ENCODE measurements at places on chromosomes 4 and X.

DNA sequence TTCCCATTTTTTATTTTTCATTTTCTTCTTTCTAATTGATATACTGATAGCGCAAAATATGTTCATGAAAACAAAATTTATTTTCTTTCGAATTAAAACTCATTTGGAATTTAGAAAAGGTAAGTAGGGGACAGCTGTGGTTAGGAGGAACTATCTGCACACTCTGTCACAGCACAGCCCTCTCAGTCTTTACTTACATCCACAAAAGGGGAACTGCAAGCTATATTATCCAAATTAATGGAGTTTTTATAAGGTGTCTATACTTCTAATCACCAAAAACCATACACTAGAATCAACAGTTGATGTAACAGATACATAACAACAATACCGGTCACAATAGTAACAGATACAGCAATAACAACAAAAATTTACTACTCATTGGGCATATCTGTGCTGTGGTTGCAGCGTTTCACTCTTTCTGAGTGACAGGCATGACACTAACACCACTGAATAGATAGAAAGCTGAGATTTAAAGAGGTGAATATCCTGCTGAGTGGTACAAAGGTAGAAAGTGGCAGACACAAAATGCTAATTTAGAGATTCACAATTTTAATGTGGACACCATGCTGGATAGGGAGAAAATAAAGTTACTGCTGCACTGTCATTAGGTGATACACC, 160.7 kb downstream of the PPP3CA start:
- no peak for DNase-seq

- no peak for DNase-seq
These were observed 23.1 kb upstream of the PLK4 start for GRCh38 chr4:127857641-127858040.

GRCh38 chr4:110620691-110621327, 2.1 kb downstream of the PITX2 start:
- DNase-seq: no peak

GRCh38 chr4:111046811-111047210, 423.9 kb upstream of the PITX2 start:
- DNase-seq: no peak

GRCh38 chrX:37986893-37987292, 19.5 kb upstream of the SYTL5 start:
- DNase-seq: no peak

DNA sequence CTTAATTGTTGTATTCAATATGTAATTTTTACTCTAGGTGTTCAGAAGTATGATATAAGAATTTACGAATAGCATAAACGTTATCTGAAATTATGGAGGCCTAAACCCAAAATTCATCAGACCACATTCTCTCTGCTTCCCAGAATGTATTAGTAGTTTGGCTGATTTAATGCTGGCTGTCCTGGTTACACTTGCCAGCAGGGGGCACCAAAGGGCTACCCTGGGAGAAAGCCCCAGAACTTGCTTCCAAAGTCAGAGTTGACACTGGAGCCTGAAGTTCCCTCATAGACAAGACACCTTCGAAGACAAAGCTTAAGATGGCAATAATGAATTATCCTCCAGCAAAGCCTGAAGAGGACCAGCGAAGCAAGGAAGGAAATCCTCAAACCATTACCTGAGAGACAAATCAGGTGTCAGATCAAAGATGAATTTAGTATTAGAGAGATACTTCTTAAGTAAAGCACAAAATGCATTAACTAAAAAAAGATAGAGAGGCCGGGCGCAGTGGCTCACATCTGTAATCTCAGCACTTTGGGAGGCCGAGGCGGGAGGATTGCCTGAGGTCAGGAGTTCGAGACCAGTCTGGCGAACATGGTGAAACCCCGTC, 11.3 kb upstream of the ANOS1 start:
- DNase-seq: peak; percentile 42

DNA sequence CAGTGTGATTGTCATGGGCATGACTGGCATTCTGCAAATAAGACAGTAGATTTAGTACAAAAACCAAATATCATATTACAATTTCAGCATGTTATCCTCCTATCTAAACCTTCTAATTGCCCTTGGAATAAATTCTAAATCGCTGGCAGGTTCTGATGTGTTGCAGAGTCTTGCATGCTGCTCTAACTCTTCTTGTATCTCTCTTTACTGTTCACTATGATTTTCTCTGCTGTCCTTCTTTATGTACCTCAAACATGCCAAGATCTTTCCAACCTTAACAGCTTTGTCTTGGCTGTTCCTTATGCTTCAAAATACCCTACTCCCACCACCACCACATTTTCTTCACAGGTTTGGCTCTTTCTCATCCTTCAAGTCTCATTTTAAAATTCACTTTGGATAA, 43.0 kb upstream of the KCNIP4 start:
- DNase-seq: no peak

DNA sequence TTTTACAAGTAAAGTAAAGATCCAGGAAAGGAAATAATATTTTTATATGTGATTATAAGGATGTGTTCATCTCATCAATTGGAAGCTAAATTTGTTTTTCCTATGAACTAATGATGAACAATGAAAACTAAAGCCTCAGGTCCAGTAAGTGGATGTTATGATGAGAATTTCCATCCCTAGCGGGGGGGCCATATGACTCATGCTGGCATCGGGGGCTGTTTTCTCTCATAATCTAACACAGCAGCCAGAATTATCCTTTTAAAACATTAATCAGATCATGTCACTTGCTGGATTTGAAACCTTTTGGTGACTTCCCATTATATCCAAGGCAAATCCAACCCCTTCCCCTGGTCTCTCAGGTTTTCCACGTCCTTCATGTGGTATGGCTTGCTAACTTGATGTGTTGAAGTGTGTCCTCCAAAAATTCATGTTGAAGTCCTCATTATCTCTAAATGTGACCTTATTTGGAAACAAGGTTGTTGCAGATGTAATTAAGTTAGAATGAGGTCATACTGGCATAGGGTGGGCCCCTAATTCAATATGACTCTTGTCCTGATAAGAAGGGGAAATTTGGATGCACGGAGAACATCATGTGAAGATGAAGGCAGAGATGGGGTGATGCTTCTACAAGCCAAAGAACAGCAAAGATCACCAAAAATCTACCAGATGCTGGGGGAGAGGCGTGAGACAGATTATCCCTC, 96.8 kb downstream of the AKAP4 start:
- no peak for DNase-seq

DNA sequence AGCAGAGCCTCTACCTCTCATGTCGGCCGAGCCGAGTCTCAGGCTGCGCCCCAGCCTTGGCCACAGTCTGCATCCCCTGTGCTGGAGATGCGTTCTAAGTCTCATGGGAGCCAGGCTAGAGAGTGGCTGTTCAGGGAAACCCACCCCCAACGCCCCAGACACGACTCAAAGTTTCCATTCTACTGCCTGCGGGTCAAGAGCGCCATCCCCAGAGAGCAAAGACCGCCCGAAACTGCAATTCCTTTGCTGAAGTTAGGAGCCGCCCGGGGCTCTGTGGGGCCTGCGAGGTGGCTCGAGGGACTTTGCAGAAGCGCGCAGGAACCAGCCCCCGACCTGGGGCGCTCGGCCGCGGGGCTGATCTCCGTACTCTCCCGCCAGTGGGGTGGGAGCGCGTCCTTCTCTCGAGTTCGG, 10.0 kb upstream of the ELF4 start:
- DNase-seq: peak; percentile 71

GRCh38 chr4:146334862-146335449, 120.6 kb downstream of the REELD1 start:
- DNase-seq: no peak

GRCh38 chr4:13396161-13396560, 88.0 kb downstream of the RAB28 start:
- no peak for DNase-seq

DNA sequence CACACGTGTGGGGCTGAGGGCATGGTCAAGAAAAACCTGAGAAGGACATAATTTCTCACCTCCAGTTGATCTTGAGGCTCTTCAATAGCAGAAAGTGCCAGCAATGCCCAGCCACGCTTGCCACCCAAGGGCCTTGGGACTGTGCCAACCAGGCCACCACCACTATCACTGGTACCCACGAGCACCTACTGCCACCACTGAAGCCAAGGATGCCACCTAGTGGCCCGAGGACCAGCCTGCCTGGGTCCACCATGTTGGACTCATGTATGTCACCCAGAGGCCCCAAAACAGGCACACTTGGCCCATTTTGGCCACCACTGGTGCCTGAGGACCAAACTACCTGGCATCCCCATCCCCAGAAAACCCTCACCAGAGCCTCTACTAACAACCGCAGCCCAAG, 191.8 kb downstream of the ADAM29 start:
- DNase-seq: peak; percentile 7

- peak; percentile 35 for DNase-seq
These were observed 663 bp downstream of the CXorf38 start for GRCh38 chrX:40646489-40647306.

DNA sequence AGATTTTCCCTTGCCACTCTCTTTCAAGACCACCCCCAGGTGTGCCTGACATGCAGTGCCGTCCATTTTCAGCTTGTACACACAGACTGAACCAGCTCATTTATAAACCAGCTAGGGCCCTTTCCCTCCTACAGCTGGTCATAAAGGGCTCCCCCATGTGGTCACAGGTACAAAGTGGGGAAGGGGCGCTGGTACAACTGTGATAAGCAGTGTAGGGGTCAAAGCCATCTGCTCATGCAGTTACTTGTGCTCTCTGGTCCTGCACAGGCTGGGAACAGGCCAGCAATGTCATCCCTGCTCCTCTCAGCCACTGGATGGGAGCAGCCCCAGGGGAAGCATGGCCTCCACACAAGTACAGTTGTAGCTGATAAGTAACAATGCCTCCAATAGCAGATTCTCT, 20.6 kb downstream of the GABRQ start:
- no peak for DNase-seq

- no peak for DNase-seq
These were observed 29.7 kb downstream of the SYNPO2 start for GRCh38 chr4:118918388-118918787.

DNA sequence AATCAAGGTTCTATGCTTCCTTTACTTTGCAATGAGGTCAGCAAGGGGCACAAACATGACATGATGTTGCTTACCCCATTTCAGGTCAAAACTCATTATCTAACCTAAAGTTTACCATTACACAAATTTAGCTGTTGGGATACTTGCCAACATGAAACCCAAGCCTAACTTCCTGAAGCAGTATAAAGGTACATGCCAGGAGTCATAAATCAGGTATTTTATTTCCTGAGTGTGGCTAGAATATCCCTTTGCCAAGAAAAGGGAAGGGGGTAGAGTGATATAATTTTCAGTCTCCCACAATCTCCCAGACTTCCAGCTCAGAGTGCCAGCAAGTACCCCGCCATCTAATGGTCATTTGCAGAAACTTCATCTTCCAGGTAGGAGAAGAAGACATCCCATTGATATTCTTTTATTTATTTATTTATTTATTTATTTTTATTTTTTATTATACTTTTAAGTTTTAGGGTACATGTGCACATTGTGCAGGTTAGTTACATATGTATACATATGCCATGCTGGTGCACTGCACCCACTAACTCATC, 136.6 kb downstream of the NEXMIF start:
- DNase-seq: peak; percentile 24

DNA sequence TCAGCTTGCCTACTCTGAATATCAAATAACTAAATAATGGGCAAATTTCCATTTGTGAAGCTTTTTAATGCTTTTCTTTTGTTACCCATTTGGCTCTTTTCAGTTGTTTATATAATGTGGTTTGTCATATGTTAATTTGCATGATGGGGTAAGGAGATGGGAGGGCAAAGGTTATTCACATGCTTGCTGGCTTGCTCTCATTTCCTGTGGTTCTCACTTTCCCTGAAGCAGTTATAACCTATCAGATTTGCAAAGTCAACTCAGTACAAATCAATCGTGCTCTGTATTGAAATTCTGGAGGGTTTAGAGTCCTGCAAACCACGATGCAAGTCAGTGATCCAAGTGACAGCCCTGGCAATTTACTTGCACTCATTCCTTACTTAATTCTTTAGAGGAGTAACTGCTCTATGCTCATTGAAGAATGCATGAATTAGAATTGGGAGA, 711.2 kb downstream of the ADGRL3 start:
- no peak for DNase-seq

DNA sequence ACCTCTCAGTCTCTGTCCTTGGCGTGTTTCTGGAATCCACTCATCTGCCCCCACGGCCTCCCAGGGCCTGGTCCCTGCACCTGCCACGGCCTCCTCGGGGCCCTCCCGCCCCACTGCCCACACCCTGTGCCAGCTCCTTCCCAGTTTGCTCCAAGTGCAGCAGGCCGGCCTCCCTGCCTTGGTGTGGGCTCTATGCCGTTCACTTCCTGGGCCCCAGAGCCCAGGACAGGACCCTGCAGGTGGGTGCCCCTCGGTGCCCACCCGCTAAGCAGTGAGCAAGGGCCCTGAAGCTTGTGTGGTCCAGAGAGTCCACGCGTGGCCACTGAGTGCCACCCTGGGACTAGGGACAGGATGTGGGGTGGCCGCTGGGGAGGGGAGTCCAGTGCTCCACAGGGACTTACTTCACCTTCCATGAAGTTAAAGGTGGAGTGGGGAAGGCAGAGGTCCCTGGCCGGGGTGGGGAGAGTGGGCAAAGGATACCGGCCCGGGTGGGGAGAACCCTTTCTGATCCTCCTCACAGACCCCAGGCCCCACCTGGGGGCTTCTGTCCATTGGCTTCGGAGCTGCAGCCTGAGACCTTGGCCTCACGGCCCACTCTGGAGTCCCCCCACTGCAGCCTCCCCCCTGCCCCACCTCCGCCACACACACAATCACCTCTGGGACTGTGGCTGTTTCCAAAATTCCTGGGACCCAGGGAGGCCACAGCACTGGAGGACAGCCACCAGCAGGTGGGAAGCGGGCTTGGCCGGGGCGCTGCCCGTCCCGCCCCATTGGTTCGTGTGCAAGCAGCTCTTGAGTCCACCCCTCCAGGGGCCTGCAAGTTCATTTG, 60.0 kb upstream of the NKX1-1 start:
- DNase-seq: no peak

GRCh38 chr4:75053352-75053751, 120.4 kb downstream of the PARM1 start:
- DNase-seq: no peak

DNA sequence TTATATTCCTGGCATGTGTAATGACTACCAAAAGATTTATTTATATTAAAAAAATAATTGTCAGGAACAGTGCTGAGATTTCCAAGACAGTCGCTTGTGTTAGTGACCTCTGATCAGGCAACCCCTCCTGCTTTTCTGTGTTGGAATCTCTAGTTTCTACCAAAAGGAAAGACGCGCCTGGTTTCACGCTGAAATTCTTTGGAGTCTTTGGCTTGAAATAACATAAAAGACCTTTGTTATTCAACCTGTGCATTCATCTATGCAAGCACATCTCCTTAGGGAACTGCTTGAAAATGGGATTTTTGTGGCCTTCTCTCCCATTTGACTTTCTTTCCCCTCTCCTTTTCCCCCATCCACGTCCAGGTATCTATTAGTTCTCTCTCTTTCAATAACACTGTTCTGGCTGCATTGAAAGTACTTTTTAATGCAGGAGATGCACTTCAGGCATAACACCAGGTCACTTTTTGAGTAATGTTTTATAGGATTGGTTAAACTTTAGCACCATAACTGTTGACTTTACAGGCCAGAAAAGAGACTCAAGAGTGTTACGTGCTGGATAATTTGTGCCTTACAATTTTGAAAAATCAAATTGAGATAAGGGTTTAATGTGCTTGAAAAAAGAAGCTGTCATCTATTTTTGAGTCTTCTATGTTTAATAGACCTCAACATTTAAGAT, 172.7 kb downstream of the GPAT3 start:
- DNase-seq: no peak

All from HEK293T (cell line).